ENCODE measurements at places on chromosomes 1 and 21. TPM values are rescaled to one million over a fixed set of nuclear protein-coding genes. Genes with fewer than 3 reads are reported as not detected.

Gene ERI3
- 40.3 TPM for total RNA-seq

Gene DNAJB4
- total RNA-seq = 18.6 TPM

Gene E2F2
- total RNA-seq = 5.7 TPM

Gene BTBD8
- 1.8 TPM for total RNA-seq

Gene WNT4
- not detected for total RNA-seq

Gene NDUFS2
- total RNA-seq = 129 TPM

Gene SPRR2A
- total RNA-seq = not detected

Gene INSRR
- not detected for total RNA-seq

Gene PLCH2
- total RNA-seq = 0.14 TPM

Gene ADORA3
- not detected for total RNA-seq

GRCh38 chr1:147053269-147053668, 115.1 kb downstream of the NBPF12 start:
- H3K4me1 ChIP-seq = no peaks in the 10 kb centered on the region
- H3K36me3 ChIP-seq = no peaks in the 10 kb centered on the region

- H3K4me1 ChIP-seq = no peaks in the 10 kb centered on the region
- DNase-seq = no peak
- no peaks in the 10 kb centered on the region for H3K27me3 ChIP-seq
Measured at GRCh38 chr1:43447891-43448708, 5.6 kb downstream of the HYI start.

GRCh38 chr21:33308586-33309490, 15.9 kb upstream of the IFNAR1 start:
- no peak for DNase-seq
- H3K4me1 ChIP-seq = peaks cover 22% of the 10 kb centered on the region
- H3K36me3 ChIP-seq = no peaks in the 10 kb centered on the region
- no peak overlapping the region for H3K27ac ChIP-seq

- H3K36me3 ChIP-seq = no peaks in the 10 kb centered on the region
- DNase-seq = no peak
- H3K27ac ChIP-seq = no peak overlapping the region
- no peaks in the 10 kb centered on the region for H3K27me3 ChIP-seq
- no peaks in the 10 kb centered on the region for H3K4me1 ChIP-seq
Measured at GRCh38 chr21:37647781-37648180, 268.5 kb downstream of the KCNJ6 start.

GRCh38 chr21:36980280-36981048, 14.0 kb upstream of the HLCS start:
- no peaks in the 10 kb centered on the region for H3K27me3 ChIP-seq
- peaks cover 22% of the 10 kb centered on the region for H3K4me1 ChIP-seq
- no peak overlapping the region for H3K4me3 ChIP-seq
- no peak overlapping the region for H3K27ac ChIP-seq

GRCh38 chr1:219040291-219040690, 133.4 kb upstream of the LYPLAL1 start:
- no peaks in the 10 kb centered on the region for H3K4me1 ChIP-seq
- H3K36me3 ChIP-seq = no peaks in the 10 kb centered on the region
- no peak overlapping the region for H3K4me3 ChIP-seq
- no peaks in the 10 kb centered on the region for H3K27me3 ChIP-seq
- DNase-seq = no peak
- H3K27ac ChIP-seq = no peak overlapping the region

- H3K4me1 ChIP-seq = no peaks in the 10 kb centered on the region
- H3K27ac ChIP-seq = no peak overlapping the region
Measured at GRCh38 chr1:167503626-167504466, 14.5 kb downstream of the CD247 start.

DNA sequence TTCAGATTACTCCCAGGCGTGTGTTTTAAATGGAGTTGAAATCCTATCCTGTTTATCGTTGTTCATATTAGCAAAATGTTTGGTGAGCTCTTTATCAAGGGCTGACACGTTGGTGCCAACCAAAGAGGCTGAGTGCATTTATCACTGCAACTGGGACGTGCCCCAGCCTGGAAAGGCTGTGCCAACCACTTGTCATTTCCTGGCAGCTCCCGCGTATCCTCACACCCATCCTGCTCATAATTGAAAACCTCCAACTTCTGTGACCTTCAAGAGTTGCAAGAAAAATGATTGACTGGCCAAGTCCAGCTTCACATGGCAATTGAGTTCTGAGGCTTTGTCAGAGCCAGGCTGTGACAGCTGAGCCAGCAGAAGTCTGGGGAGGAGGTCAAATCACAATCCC, 43.7 kb upstream of the KCNA3 start:
- no peak for DNase-seq
- H3K36me3 ChIP-seq = no peaks in the 10 kb centered on the region
- no peak overlapping the region for H3K4me3 ChIP-seq
- no peak overlapping the region for H3K27ac ChIP-seq

GRCh38 chr1:172585861-172586260, 52.9 kb downstream of the SUCO start:
- no peak for DNase-seq
- peaks cover 2% of the 10 kb centered on the region for H3K36me3 ChIP-seq
- no peaks in the 10 kb centered on the region for H3K4me1 ChIP-seq
- no peaks in the 10 kb centered on the region for H3K27me3 ChIP-seq
- H3K4me3 ChIP-seq = no peak overlapping the region

DNA sequence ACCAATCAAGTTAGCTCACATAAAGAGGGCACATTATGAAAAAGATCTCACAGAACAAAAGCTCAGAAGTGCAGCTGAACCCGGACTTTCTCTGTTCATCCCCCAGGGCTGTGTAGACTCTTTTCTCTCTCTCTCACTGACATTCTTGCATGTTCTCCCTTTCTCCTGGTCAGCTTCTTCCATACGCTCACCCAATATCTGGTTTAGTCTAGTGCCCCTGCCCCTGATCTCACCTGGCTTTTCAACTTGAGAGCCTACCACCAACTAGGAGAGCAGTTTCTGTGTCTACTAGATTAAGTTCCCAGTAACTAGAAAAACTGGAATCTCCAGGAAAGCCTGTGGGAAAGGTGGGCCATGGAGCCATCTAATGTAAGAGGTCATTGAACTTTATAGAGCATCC, 126.9 kb upstream of the GRIK3 start:
- DNase-seq = no peak
- H3K27me3 ChIP-seq = no peaks in the 10 kb centered on the region
- no peak overlapping the region for H3K4me3 ChIP-seq

DNA sequence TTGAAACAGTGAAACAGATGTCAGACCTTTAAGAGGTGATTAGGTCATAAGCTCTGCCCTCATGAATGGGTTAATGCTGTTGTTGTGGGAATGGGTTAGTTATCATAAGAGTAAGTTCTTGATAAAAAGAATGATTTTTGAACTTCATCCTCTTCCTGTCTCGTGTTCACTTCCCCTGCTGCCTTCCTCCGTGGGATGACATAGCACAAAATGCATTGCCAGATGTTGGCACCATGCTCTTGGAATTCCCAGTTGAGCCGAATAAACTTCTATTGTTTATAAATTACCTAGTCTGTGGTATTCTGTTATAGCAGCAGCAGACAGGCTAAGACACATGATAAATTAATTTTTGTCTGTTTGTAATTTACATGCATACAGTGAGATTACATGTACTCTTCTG, 112.0 kb upstream of the LRRC7 start:
- no peaks in the 10 kb centered on the region for H3K36me3 ChIP-seq
- no peaks in the 10 kb centered on the region for H3K4me1 ChIP-seq
- DNase-seq = no peak
- H3K4me3 ChIP-seq = no peak overlapping the region
- no peak overlapping the region for H3K27ac ChIP-seq
- no peaks in the 10 kb centered on the region for H3K27me3 ChIP-seq

DNA sequence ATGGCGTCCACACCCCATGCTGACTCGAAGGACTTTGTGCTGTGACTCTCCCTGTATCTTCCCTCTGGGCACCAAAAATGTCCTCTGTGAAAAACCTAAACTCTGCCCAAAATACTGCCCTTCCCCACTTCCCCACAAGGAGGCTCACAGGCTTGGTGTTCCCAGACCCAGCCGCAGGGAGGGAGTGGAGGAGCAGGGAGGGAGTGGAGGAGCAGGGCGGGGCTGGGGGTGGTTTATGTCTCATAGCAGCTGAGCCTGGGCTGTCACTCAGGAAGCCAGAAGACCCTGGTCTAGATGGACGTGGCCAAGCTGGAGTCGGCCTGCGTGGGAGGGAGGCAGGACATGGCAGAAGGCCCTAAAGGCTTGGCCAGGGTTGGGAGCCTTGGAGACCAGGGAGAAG, 461.7 kb downstream of the PTPRU start:
- no peaks in the 10 kb centered on the region for H3K4me1 ChIP-seq
- H3K36me3 ChIP-seq = no peaks in the 10 kb centered on the region
- peak; percentile 10 for DNase-seq
- H3K27ac ChIP-seq = no peak overlapping the region
- H3K4me3 ChIP-seq = no peak overlapping the region

DNA sequence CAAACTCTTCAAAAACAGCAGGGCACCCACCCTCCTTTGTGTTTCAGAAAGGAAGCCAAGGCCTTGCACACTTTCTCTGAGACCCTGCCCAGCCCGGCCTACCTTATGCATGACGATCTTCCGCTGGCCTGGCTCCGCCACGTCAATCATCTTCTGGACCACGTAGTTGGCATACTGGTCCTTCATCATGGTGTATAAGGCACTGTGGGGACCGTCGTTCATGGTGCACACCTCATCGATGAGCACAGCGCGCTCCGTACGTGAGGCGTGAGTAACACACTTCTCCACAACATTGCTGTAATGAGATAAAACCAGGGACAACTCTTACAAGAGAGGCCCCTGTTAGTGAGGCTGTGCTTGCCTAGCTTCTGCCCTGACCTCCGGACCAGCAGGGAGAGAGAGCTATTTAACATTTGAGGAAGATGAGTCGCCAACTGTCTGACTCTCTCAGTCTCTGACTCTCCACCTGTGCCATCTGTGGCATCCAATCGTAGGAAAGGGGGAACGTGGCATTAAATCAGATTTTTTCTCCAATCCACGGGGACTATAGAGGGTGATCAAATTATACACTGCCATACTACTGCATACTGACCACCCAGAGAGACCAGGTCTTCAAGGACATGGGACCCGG, 28.1 kb upstream of the SDC3 start:
- no peak for DNase-seq
- H3K4me1 ChIP-seq = peaks cover 30% of the 10 kb centered on the region
- no peak overlapping the region for H3K27ac ChIP-seq
- H3K4me3 ChIP-seq = no peak overlapping the region

- H3K27ac ChIP-seq = peak overlapping the region; percentile 26
- H3K4me3 ChIP-seq = no peak overlapping the region
- H3K36me3 ChIP-seq = no peaks in the 10 kb centered on the region
- H3K4me1 ChIP-seq = peaks cover 72% of the 10 kb centered on the region
- no peak for DNase-seq
Measured at GRCh38 chr21:45421071-45421845, 16.3 kb downstream of the COL18A1 start.

DNA sequence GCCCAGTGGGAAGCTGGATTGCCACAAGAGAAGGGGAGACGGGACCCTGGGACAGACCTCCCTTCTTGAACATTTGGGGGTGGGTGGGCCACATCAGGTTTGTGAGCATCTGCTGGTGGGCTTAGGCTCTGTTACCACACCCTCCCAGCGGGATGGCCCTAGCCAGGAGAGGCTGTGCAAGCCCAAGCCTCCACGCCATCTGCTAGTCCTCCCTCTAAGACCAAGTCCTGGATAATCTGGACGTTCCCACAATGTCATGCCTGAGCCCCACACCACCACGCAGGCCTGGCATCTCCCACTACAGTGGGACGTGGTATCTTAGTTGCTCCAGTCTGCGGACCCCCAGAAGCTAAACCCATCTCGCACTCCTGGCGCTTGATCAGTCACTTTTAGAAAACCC, 3.7 kb upstream of the IBA57 start:
- DNase-seq = no peak
- H3K4me3 ChIP-seq = no peak overlapping the region
- H3K36me3 ChIP-seq = no peaks in the 10 kb centered on the region
- H3K27me3 ChIP-seq = no peaks in the 10 kb centered on the region
- peaks cover 59% of the 10 kb centered on the region for H3K4me1 ChIP-seq

DNA sequence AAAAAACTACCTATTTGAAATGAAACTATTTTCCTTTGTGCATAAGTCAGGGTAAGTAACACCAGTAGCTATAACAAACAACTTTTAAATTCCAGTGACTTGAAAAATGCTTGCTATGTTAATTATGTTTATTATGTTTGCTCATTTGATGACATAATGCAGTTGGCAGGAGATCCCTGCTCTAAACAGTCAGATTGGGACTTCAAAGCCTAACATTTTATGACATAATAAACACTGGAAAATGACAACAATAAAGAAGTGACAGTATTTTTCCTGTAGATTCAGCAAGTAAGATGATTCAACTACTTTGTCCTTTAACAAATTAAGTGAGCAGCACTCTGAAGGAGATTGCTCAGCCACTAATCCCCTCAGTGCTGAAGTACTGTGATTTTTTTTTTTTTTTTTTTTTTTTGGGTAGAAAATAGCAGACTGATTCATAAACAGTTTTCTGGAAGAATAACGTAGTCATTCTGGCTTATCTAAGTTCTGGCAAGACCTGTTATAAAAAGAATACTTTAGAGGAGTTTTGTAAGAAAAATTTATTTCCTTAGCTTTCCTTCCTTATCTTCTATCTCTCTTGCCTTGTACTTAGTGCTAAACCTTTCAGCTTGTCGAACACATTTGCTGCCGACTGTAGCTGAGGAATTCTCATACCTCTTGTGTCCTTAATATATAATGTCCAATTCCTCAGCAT, 207.2 kb downstream of the PTGER3 start:
- no peak overlapping the region for H3K27ac ChIP-seq
- no peaks in the 10 kb centered on the region for H3K36me3 ChIP-seq
- no peaks in the 10 kb centered on the region for H3K27me3 ChIP-seq
- no peak overlapping the region for H3K4me3 ChIP-seq

DNA sequence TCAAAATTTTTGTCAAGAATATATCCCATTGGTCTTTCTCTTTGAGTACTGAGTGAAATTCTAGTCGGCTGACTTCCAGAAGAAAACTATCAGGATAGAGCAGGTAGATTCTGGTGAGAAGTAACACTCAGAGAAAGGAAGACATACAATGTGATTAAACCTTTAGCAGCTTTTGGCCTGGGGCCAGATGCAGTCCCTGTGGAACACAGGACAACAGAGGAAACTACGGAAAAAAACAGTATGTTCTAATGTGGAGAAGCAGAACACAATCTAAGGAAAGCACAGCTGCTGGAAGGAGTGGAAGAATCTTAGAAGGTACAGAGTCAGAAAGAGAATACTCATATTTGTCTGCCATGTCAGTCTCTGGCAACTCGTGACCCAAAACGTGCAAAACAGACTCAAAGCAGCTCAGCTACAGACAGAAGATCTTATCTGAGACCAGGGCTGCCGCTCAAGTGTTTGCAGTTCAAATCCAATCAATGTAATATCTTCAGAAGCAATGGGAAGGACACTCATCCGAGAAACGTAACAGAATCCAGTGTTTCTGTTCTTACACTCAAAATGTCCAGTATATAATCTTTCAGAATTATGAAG, 283.8 kb downstream of the MRPL39 start:
- H3K27me3 ChIP-seq = no peaks in the 10 kb centered on the region
- H3K27ac ChIP-seq = no peak overlapping the region
- no peaks in the 10 kb centered on the region for H3K36me3 ChIP-seq
- no peak overlapping the region for H3K4me3 ChIP-seq
- DNase-seq = no peak

GRCh38 chr1:25500694-25501093, 42.7 kb upstream of the LDLRAP1 start:
- H3K27ac ChIP-seq = no peak overlapping the region
- H3K36me3 ChIP-seq = peaks cover 12% of the 10 kb centered on the region
- no peak overlapping the region for H3K4me3 ChIP-seq
- peaks cover 17% of the 10 kb centered on the region for H3K4me1 ChIP-seq
- DNase-seq = no peak

Data from HepG2 (cell line).